ENCODE measurements at places on chromosomes 16 and 17.
A peak's percentile ranks its signal among the peaks of the same experiment; 100 is the strongest.

DNA sequence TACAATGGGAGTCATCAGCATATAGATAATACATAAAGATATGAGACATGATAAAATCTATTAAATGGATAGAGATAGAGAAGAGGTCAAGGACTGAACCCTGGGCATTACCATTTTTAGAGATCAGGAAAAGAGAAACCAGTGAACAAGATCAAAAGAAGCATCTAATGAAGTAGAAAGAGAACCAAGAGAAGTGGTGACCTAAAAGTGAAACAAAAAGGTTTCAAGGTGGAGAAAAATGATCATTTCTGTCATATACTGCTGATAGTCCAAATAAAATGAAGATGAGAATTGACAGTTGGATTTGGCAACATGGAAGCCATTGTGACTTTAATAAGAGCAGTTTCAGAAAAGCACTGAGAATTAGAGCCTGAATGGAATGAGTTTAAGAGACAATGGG is 165.1 kb downstream of the PPM1E start:
- no peak for DNase-seq

- DNase-seq = peak; percentile 84
These were observed at the start of gene ATF7IP2 for GRCh38 chr16:10385725-10386516. ATF7IP2 (plus strand) TSS chr16:10386061; CDS start chr16:10430621, 44,560 bp downstream.

DNA sequence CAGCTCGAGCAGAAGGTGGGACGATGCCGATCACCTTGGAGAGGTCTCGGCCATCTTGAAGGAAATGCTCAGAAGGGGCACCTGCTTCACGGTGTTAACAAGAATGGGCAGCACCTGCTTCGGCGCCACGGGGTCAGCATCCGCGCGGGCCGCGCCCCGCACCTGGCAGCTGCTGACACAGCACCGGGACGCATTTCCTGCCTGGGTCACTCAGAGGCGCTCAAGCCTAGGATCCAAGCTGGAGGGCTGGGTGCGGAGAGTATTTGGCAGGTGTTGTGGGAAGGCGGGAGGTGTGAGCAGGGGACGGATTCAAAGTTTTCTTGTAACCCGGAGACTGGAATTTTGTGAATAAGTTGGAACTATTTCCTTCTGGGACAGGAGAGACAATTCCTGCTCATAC is 39.3 kb upstream of the AKTIP start:
- DNase-seq = no peak

- no peak for DNase-seq
These were observed 380.4 kb upstream of the EEF2KMT start for GRCh38 chr16:5478036-5478435.

GRCh38 chr17:19703828-19704613 is 12.4 kb downstream of the SLC47A2 start:
- no peak for DNase-seq

- no peak for DNase-seq
These were observed 61.9 kb downstream of the BANP start for GRCh38 chr16:88013091-88013609.

DNA sequence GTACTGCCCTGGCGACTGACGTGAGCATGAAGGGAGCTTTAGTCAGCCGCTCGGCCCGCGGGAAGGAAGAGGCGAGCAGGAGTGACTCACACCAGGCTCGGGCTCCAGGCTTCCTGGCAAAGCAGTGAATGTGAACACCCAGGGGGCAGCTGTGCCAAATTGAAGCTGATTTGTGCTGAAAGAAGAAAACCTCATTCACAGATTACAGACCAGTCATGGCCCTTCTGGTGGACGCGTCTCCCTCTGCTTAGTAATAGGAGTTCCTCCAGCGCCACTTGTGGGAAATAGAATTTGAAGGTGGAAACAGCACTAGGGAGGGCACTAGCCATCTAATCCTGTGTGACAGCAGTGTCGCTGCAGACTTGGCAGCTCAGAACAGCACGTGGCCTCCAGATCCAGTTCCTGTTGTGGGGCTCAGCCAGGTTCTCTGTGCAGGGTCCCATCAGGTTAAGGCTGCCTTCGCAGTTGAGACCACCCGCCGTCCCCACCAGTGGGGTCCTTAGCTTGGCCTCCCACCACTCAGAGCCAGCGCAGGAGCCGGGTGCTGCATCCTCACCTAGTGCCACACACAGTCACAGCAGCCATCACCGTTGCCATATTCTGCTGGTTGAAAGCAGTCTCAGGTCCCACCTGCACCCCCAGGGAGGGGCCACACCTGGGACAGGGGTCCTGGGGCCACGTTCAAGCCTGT is 164.5 kb upstream of the CHMP6 start:
- DNase-seq = no peak

DNA sequence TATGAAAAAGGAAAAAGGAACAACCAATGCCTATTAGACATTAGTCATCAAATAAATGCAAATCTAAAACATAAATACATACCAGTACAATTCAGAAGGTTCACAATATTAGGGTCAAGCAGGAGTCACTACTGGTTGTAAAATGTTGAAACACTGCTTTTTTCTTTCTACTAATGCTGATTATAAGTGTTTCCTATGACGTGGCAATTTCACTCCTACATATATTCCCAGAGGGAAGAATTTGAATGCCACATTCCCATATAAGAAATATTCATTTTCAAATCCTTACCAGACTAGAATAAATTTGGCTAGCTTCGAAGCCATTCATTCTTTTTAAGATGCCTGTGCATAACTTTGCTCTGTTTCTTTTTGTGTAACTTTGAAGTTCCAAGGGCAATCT is 2.6 kb upstream of the KRTAP9-2 start:
- DNase-seq = no peak

- DNase-seq = no peak
These were observed 4.6 kb upstream of the ZFHX3 start for GRCh38 chr16:73052576-73052975.

DNA sequence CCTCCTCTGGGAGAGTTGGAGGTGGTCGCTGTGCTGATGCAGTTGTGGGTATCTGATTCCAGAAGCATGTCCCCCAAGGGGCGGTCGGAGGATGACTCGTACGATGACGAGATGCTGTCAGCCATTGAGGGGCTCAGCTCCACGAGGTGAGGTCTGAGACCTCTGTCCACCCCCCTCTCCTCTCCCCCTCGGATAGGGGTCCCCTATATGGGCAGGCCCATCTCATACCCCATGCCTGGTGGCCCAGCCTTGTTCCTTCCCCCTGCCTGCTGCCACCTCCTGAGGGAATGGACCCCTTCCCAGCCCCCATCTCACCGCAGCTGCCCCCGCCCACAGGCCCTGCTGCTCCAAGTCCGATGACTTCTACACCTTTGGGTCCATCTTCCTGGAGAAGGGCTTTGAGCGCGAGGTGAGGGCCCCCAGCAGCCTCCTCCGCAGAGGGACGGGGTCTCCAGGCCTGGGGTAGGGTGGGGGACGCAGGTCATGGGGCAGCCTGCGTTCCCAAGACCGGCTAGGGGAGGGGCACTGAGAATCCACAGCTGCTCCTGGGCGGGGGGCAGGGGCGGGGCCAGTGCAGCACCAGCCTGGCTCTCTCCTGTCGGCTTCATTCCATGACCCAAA is 39.2 kb downstream of the ADCY7 start:
- no peak for DNase-seq

GRCh38 chr16:79560318-79560717 is 40.2 kb downstream of the MAF start:
- no peak for DNase-seq

GRCh38 chr17:39652587-39653315 is 12.4 kb upstream of the TCAP start:
- no peak for DNase-seq

GRCh38 chr17:29331075-29331707 is 37.2 kb upstream of the NUFIP2 start:
- no peak for DNase-seq

- DNase-seq = no peak
These were observed 33.7 kb upstream of the METTL16 start for GRCh38 chr17:2545393-2545792.

DNA sequence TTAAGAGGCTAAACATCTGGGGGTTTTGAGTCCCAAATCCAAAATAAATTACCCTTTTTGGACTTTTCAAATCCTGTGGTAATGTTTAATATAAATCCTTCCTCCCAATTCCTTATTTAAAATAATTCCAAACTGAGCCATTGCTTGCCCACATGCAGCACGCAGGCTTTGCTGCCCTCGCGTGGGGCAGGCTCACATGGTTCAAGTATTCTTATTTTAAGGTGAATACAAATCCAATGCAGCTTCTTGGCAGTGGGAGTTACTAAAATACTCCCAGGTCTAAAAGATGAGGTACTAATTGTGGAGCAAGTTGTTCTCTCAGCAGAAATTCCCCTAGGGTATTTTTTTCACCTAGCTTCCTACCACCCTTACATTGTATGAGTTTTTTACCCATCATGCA is 33.0 kb downstream of the CYB561 start:
- DNase-seq = no peak

DNA sequence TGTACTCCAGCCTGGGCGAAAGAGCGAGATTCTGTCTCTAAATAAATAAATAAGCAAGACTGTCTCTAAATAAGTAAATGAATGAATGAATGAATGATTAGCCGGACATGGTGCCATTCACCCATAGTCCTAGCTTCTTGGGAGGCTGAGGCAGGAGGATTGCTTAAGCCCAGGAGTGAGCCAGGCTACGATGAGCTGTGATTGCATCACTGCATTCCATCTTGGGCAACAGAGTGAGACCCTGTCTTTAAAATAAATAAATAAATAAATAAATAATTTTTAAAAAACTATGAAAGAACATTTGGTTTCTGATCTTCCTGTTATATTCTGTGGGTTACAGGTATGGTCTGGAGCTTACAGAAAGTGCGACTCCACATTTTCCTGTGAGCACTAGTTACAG is 65.0 kb downstream of the C17orf58 start:
- no peak for DNase-seq
